WTC11 (cell line): ENCODE measurements at places on chromosomes 1 and 21. TPM values are rescaled to one million over a fixed set of nuclear protein-coding genes. Genes with fewer than 3 reads are reported as not detected.

Gene MRPL55
- 65.8 to 70.5 TPM (median 66.9 TPM) in 3 replicates for total RNA-seq

Gene ZSCAN20
- total RNA-seq: 3.7 to 5.4 TPM (median 4.0 TPM) in 3 replicates

Gene FMO2
- 0.16 to 0.23 TPM in 2 of 3 replicates, not detected in the other for total RNA-seq

Gene FAM43B
- total RNA-seq: 2.9 to 3.1 TPM (median 3.1 TPM) in 3 replicates

Gene CACHD1
- 26.3 to 34.4 TPM (median 34.4 TPM) in 3 replicates for total RNA-seq

Gene TDRKH
- total RNA-seq: 21.8 to 25.3 TPM (median 24.0 TPM) in 3 replicates

DNA sequence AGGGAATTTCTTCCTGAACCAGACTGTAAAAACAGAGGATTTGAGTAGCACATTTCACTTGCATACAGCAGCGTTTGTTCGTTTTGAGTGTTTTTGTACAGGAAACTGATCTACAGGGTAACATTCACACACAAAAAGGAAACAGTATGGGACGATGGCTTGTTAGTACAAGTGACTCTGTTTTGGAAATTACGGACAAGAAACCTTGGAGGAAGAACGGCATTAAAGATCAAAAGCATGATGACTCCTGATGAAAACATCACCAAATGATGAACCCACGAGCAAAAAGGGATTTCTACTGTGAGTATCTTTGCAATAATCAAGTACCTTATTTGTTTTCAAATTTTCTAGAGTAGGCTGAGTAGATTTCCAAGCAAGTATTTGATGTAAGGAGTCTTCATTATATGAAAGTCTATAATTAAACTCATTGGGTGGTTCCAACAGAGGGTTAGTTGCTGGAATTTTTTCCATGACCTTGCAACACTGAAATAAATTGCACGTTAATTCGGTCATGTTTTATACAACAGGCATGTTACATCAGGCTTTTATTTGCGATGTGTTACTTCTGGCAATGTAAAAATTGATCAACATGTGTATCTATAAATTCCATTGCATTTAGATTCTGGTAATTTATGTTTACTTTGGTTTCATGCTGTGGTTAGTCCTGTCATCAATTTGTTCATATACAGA, 76.7 kb upstream of the KCNK2 start:
- H3K4me1 ChIP-seq: 0 out of 2 replicates have a peak, but pooled peaks cover 4% of the 10 kb centered on the region
- H3K27me3 ChIP-seq: no peaks in the 10 kb centered on the region
- H3K36me3 ChIP-seq: no peaks in the 10 kb centered on the region
- no peak overlapping the region for H3K4me3 ChIP-seq
- no peak overlapping the region for H3K27ac ChIP-seq

- H3K4me1 ChIP-seq: peaks cover 6% of the 10 kb centered on the region
- H3K4me3 ChIP-seq: no peak overlapping the region
- no peak for DNase-seq
- H3K27ac ChIP-seq: no peak overlapping the region
Observed at GRCh38 chr1:33742663-33743062, 121.2 kb upstream of the HMGB4 start.

- H3K4me1 ChIP-seq: peaks cover 7% of the 10 kb centered on the region
- no peak overlapping the region for H3K4me3 ChIP-seq
- peaks cover 26% of the 10 kb centered on the region for H3K36me3 ChIP-seq
- no peak for DNase-seq
- H3K27ac ChIP-seq: no peak overlapping the region
Observed at GRCh38 chr21:42003051-42003461, 7.1 kb downstream of the ZBTB21 start.

GRCh38 chr1:2414297-2414958, 2.1 kb upstream of the PEX10 start:
- peak overlapping the region; percentile 75 for H3K4me3 ChIP-seq
- DNase-seq: peak; percentile 86
- H3K27ac ChIP-seq: peak overlapping the region; percentile 96
- peaks cover 3% of the 10 kb centered on the region; the same call in 1 of the 2 replicates for H3K36me3 ChIP-seq

DNA sequence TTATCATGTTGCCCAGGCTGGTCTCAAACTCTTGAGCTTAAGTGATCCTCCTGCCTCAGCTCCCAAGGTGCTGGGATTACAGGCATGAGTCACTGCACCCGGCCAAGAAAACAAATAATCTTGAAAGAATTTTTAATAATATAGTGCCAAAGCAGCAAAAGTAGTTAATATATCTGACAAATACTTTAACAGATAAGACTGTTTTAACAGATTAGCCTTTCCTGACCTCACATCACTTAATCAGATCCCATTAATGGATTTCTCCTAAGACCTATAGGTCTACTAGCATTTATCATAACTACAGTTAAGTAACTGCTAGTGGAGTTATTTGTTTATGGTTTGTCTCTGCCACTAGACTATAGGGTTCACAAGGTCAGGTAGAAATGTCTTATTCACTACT, 61.1 kb upstream of the HP1BP3 start:
- H3K27ac ChIP-seq: no peak overlapping the region
- H3K4me3 ChIP-seq: no peak overlapping the region
- peaks cover 69% of the 10 kb centered on the region for H3K36me3 ChIP-seq
- H3K4me1 ChIP-seq: no peaks in the 10 kb centered on the region

DNA sequence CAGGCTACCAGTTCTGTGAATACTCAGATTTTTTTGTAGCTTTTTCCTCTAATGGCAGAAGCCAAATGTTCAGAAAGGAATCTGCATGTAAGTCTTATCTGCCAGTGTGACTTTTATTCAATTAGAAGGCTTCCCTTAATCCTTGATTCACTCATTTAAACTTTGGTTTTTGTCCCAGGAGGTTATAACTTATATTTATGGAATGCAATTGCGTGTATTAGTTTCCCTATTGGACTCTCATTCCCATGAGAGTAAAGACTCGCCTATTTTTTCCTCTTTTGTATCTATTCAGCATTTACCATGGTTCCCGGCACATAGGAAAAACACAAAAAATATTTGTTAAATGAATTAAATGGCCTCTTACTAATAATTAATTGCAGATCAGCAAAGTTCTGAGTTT, 3.5 kb downstream of the NTMT2 start:
- peaks cover 49% of the 10 kb centered on the region for H3K27me3 ChIP-seq
- peaks cover 12% of the 10 kb centered on the region for H3K36me3 ChIP-seq
- H3K4me3 ChIP-seq: no peak overlapping the region

DNA sequence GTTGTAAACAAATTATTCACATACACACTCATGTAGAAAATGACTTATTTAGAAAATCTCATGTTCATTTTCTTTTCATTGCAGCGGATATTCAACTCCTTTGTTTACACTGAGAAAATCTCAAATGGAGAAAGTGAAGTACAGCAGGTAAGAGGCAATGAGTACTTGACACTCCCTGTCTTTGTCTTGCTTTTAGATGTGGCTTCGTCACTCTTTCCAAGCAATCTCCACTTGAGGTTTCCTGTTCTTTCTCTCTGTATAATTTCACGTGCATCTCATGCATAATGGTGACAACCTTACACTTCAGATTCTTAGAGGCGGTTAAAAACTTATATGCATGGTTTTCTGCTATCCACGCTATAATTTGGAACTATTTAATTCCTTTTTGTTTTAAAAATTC, 80.6 kb downstream of the CACHD1 start:
- peaks cover 8% of the 10 kb centered on the region for H3K36me3 ChIP-seq
- H3K27me3 ChIP-seq: no peaks in the 10 kb centered on the region
- H3K27ac ChIP-seq: peak overlapping the region; percentile 24; the same call in 1 of the 2 replicates
- H3K4me1 ChIP-seq: peaks cover 42% of the 10 kb centered on the region
- no peak overlapping the region for H3K4me3 ChIP-seq
- DNase-seq: no peak

GRCh38 chr1:111468717-111469100, 5.1 kb upstream of the C1orf162 start:
- no peaks in the 10 kb centered on the region for H3K27me3 ChIP-seq
- H3K36me3 ChIP-seq: no peaks in the 10 kb centered on the region
- H3K27ac ChIP-seq: no peak overlapping the region
- DNase-seq: no peak
- H3K4me3 ChIP-seq: no peak overlapping the region

GRCh38 chr1:94793296-94793656, 26.9 kb upstream of the SLC44A3 start:
- H3K27me3 ChIP-seq: no peaks in the 10 kb centered on the region
- peaks cover 10% of the 10 kb centered on the region for H3K4me1 ChIP-seq
- no peak overlapping the region for H3K4me3 ChIP-seq
- no peaks in the 10 kb centered on the region for H3K36me3 ChIP-seq
- DNase-seq: no peak

- 0 out of 2 replicates have a peak overlapping the region, but pooled peaks have one; percentile 54 for H3K27ac ChIP-seq
- no peaks in the 10 kb centered on the region; the same call in 1 of the 2 replicates for H3K27me3 ChIP-seq
- no peak overlapping the region for H3K4me3 ChIP-seq
- DNase-seq: no peak
- H3K36me3 ChIP-seq: no peaks in the 10 kb centered on the region
Observed at GRCh38 chr21:45788637-45789506, 145.3 kb downstream of the PCBP3 start.

DNA sequence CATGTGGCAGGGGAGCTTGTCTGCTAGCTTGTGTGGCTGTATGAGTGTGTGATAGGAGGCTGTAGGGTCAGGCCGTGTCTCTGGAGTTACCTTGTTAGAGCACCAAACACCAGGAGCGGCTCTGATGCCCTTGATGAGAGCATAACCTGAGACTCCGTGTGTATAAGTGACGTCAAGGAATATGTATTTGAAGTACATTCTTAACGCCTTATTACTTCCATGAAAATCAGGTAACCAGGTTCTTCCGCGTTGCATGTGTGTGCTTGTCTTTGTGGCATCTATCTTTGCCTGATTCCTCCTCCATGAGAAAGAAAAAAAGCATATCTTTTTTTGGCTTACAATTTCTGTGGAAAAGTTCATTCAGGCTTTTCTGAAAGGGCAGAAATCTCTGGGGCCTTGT, 4.6 kb downstream of the OLFML3 start:
- peaks cover 49% of the 10 kb centered on the region for H3K4me1 ChIP-seq
- H3K27me3 ChIP-seq: peaks cover 21% of the 10 kb centered on the region

DNA sequence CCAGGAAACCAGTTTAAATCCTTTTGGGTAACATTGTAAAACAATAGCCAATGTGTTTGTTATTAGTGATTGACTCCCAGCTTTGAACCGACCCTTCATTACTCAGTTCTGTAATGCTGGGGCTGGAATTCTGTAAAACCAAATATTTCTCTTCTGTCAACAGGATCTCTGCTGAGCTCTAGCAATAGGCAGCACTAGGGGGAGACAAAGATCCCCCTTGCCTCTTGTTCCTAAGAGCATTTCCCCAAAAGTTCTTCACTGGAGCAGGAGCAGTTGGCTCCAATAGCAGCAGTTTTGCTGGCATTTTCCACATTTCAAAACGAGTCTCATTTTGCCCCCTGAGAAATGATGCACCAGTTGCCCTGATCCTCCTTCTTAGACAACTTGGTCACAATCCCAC, 1671.1 kb downstream of the MRPL39 start:
- DNase-seq: peak; percentile 23
- H3K36me3 ChIP-seq: peaks cover 26% of the 10 kb centered on the region

- H3K27ac ChIP-seq: peak overlapping the region; percentile 26
- H3K4me1 ChIP-seq: peaks cover 6% of the 10 kb centered on the region
- peaks cover 15% of the 10 kb centered on the region; the same call in 1 of the 2 replicates for H3K36me3 ChIP-seq
- DNase-seq: peak; percentile 81
Observed at GRCh38 chr1:36134505-36135329, 9.7 kb upstream of the COL8A2 start.

- no peak overlapping the region for H3K27ac ChIP-seq
- H3K27me3 ChIP-seq: peaks cover 5% of the 10 kb centered on the region; the same call in 1 of the 2 replicates
- no peak for DNase-seq
- H3K4me1 ChIP-seq: no peaks in the 10 kb centered on the region
- H3K36me3 ChIP-seq: no peaks in the 10 kb centered on the region
Observed at GRCh38 chr1:15288173-15288926, 41.3 kb downstream of the FHAD1 start.

- H3K27me3 ChIP-seq: peaks cover 78% of the 10 kb centered on the region
- peak overlapping the region; percentile 50; the same call in 1 of the 2 replicates for H3K27ac ChIP-seq
- DNase-seq: peak; percentile 96
- H3K36me3 ChIP-seq: no peaks in the 10 kb centered on the region
- peak overlapping the region; percentile 93 for H3K4me3 ChIP-seq
Observed at GRCh38 chr1:63327417-63328054, 5.2 kb downstream of the FOXD3 start.

DNA sequence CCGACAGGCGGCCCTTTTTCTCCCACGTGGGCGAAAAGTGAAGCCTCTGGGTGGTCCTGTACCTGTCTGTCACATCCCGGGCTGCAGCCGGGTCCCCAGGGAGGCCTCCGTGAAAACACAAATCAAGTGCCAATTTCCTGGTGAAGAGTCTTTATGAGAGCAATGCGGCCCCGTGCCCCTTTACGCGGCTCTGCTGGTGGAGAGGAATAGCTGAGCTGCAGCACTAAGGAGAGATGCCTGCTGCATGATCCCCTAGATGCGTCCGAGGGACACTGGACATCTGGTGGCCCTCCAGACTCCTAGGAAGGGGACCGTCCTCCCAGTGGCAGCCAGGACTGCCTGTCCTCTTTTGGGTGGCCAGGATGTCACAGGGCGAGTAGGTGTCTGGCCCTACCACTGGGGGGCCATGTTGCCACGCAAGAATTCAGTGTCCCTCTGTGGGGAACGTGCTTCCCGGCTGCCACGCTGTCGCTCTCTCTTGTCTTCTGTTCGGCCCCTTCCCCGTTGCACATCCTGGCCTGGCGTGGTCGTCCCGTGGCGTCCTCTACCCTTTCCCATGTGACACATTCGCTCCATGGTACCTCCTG, 38.7 kb downstream of the COL18A1 start:
- H3K36me3 ChIP-seq: peaks cover 33% of the 10 kb centered on the region
- peaks cover 4% of the 10 kb centered on the region; the same call in 1 of the 2 replicates for H3K4me1 ChIP-seq
- H3K4me3 ChIP-seq: no peak overlapping the region
- DNase-seq: no peak

DNA sequence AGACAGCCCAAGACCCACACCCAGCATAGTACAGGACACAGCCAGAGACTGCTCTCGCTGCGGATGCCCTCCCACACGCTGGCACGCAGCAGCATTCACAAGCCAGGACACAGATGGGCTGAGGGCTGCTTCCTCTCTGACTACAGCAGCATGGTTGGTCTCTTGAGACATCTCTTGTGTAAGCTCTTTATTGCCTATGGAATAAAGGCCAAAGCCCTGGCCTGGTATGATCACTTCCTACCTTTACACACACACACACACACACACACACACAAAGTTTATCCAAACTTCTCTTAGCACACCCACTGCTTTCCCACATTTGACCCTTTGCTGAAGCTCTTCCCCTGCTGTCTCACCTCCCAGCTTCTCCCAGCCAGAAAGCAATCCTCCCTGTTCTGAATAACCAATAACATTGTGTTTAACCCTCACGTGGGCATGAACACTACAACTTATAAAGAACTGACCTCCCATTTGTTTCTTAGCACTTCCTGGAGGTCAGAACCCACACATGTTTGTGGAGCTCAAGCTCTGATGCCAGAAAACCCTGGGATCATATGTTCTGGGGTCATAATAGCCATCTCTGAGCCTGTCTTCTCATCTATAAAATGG, 1.2 kb upstream of the LUZP1 start:
- H3K27ac ChIP-seq: no peak overlapping the region
- H3K27me3 ChIP-seq: peaks cover 2% of the 10 kb centered on the region; the same call in 1 of the 2 replicates
- DNase-seq: no peak
- H3K4me1 ChIP-seq: peaks cover 33% of the 10 kb centered on the region

GRCh38 chr1:33372677-33373076, 51.8 kb upstream of the A3GALT2 start:
- H3K4me3 ChIP-seq: no peak overlapping the region
- H3K27ac ChIP-seq: no peak overlapping the region
- H3K27me3 ChIP-seq: peaks cover 8% of the 10 kb centered on the region; the same call in 1 of the 2 replicates
- no peaks in the 10 kb centered on the region for H3K36me3 ChIP-seq
- peaks cover 10% of the 10 kb centered on the region for H3K4me1 ChIP-seq
